ENCODE measurements at places on chromosomes 7 and 10. TPM values are rescaled to one million over a fixed set of nuclear protein-coding genes. Genes with fewer than 3 reads are reported as not detected.

The GJD4 gene
- total RNA-seq: not detected

The VAX1 gene
- not detected for total RNA-seq

The XRCC2 gene
- total RNA-seq: 1.6 TPM

The IFIT1B gene
- total RNA-seq: not detected

The PODXL gene
- total RNA-seq: 3.2 TPM

The FRAT1 gene
- total RNA-seq: 2.7 TPM

The PON2 gene
- 49.4 TPM for total RNA-seq

The CNPY1 gene
- not detected for total RNA-seq

The FEZF1 gene
- not detected for total RNA-seq

The EBF3 gene
- total RNA-seq: 0.12 TPM

The ECHDC3 gene
- total RNA-seq: 12.0 TPM

The LIPF gene
- total RNA-seq: not detected

The GNGT1 gene
- total RNA-seq: not detected
